Naive B cell (primary cell): ENCODE measurements at places on chromosomes 16 and 17. TPM values are rescaled to one million over a fixed set of nuclear protein-coding genes. Genes with fewer than 3 reads are reported as not detected.

Gene PIRT
- not detected for polyA plus RNA-seq

Gene GNG13
- polyA plus RNA-seq = not detected

Gene LITAF
- 330 TPM for polyA plus RNA-seq

Gene SEPHS2
- polyA plus RNA-seq = 86.2 TPM

Gene COTL1
- 368 TPM for polyA plus RNA-seq

Gene WFIKKN1
- polyA plus RNA-seq = not detected

GRCh38 chr16:50815382-50815781 lies 73.5 kb downstream of the CYLD start:
- no peaks in the 10 kb centered on the region for H3K4me1 ChIP-seq
- H3K4me3 ChIP-seq = no peak overlapping the region
- peaks cover 20% of the 10 kb centered on the region for H3K27me3 ChIP-seq
- H3K36me3 ChIP-seq = no peaks in the 10 kb centered on the region
- no peak for DNase-seq
- no peak overlapping the region for H3K27ac ChIP-seq

GRCh38 chr16:50395763-50396710 lies 27.2 kb upstream of the BRD7 start:
- H3K4me1 ChIP-seq = peaks cover 9% of the 10 kb centered on the region
- H3K27ac ChIP-seq = no peak overlapping the region
- peak overlapping the region; percentile 15 for H3K4me3 ChIP-seq
- no peaks in the 10 kb centered on the region for H3K27me3 ChIP-seq
- no peak for DNase-seq

DNA sequence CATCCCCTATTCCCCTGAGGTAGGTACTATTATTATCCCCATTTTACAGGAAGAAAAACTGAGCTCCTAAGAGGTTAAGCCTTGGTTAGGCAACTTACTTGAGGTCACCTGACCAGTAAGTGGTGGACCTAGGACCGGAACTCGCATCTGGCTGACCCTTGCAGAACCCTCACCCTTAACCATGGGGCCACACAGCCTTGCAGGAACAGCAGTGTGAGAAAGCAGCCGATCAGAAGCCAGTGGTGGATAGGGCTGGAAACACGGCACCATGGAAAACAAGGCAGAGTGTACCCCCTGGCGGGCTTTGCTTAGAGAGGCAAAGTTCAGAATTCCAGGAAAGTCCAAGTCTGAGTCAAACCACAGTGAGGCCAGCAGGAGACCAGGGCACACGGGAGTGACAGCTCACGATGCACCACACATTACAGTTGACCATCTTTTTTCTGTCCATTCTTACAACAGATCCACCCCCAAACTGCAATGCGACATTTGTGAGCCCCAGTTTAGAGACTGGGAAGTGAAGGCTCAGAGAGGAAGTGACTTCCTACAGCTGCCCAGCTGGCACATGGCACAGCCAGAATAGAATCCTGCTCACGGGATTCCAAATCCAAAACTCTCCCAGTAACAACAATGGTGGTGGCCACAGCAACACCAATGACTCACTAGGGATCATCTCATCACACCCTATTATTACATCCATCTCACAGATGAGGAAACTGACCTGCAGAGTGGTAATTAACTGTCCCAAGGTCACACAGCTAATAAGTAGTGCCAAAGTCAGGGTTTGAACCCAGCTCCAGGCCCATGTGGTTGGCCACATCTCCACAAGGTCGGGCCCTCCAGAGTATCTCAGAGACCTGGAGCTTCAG lies 20.3 kb downstream of the KIFC3 start:
- H3K36me3 ChIP-seq = no peaks in the 10 kb centered on the region
- H3K4me3 ChIP-seq = no peak overlapping the region
- no peak for DNase-seq

- H3K27me3 ChIP-seq = no peaks in the 10 kb centered on the region
- DNase-seq = no peak
- H3K4me3 ChIP-seq = no peak overlapping the region
- no peak overlapping the region for H3K27ac ChIP-seq
- no peaks in the 10 kb centered on the region for H3K36me3 ChIP-seq
- peaks cover 27% of the 10 kb centered on the region for H3K4me1 ChIP-seq
Observed at GRCh38 chr16:70399381-70399780, 39.5 kb downstream of the ST3GAL2 start.

DNA sequence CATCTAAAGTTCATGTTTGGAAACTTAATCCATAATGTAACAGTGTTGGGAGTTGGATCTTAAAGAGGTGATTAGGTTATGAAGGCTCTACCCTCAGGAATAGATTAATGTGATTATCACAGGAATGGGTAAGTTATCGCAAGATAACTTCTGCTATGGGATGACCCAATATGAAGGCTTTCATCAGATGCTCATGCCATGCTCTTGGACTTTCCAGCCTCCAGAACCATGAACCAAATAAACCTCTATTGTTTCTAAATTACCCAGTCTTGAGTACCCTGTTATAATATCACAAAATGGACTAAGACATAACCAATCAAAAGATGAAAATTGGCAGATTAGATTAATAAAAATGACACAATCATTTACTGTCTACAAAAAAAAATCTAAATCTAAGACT lies 906.9 kb upstream of the SOX9 start:
- DNase-seq = no peak
- no peak overlapping the region for H3K27ac ChIP-seq
- H3K27me3 ChIP-seq = no peaks in the 10 kb centered on the region
- H3K4me1 ChIP-seq = no peaks in the 10 kb centered on the region

- peak overlapping the region; percentile 83 for H3K4me3 ChIP-seq
- H3K27ac ChIP-seq = peak overlapping the region; percentile 98
- no peak for DNase-seq
- no peaks in the 10 kb centered on the region for H3K36me3 ChIP-seq
- no peaks in the 10 kb centered on the region for H3K27me3 ChIP-seq
Observed at GRCh38 chr17:48110761-48111160, 3.2 kb downstream of the SNX11 start.

DNA sequence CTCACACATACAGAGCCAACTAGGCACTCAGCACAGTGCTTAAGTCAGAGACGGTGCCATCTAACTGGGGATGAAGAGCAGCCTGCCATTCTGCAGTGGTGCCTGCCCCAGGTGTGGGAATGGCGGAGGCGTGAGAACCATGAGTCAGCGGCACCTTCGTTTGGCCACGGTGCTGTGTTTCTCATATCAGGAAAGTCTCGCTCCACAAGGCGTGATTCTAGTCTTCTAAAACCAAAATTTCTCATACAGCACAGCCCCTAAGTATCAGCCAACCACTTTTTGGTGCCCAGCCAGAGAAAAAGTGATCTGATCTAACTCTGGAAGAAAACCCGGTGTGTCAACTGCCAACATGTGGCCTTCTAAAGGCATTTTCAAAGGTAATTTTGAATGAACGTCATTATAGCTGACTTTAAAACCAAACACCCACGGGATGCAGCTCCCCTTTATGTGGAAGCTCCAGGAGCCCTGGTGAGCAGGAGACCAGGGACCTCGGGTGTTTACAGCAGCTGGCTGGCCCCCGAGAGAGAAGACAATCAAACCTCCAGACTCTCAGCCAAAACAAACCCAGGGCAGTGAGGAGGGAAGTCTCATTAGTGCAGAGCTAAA lies 54.6 kb downstream of the ABCC12 start:
- H3K27me3 ChIP-seq = peaks cover 18% of the 10 kb centered on the region
- H3K4me3 ChIP-seq = no peak overlapping the region
- H3K36me3 ChIP-seq = no peaks in the 10 kb centered on the region
- DNase-seq = no peak

DNA sequence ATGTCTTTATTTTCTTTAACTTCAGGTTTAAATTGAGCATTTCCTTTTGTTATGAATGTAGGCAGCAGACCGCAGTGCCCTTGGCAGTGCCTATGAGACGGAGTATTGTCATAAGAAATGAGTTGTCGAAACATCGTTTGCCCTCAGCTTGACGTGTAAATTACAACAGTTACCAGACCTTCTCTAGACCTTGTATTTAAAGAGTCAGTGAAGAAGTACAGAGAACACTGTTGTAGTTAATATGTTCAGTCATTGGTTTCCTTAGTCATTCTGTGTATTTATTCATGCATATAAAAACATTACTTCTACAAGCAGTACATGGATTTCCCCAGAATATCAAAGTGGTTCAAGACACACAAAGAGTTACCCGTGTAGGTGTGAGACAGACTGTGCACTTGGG lies 19.0 kb downstream of the IRF8 start:
- no peak for DNase-seq
- peak overlapping the region; percentile 88 for H3K27ac ChIP-seq
- peaks cover 40% of the 10 kb centered on the region for H3K36me3 ChIP-seq
- H3K4me3 ChIP-seq = peak overlapping the region; percentile 63
- no peaks in the 10 kb centered on the region for H3K27me3 ChIP-seq

- peaks cover 48% of the 10 kb centered on the region for H3K4me1 ChIP-seq
- no peaks in the 10 kb centered on the region for H3K36me3 ChIP-seq
- peak overlapping the region; percentile 85 for H3K4me3 ChIP-seq
- DNase-seq = no peak
- H3K27ac ChIP-seq = peak overlapping the region; percentile 49
Observed at GRCh38 chr17:50161911-50162288, 3.9 kb upstream of the SGCA start.

GRCh38 chr16:59192551-59193199 lies 458.6 kb upstream of the GOT2 start:
- no peaks in the 10 kb centered on the region for H3K4me1 ChIP-seq
- H3K36me3 ChIP-seq = no peaks in the 10 kb centered on the region
- H3K27me3 ChIP-seq = no peaks in the 10 kb centered on the region

GRCh38 chr16:73563709-73564108 lies 515.8 kb upstream of the ZFHX3 start:
- H3K27me3 ChIP-seq = peaks cover 16% of the 10 kb centered on the region
- H3K4me1 ChIP-seq = no peaks in the 10 kb centered on the region
- H3K4me3 ChIP-seq = no peak overlapping the region

DNA sequence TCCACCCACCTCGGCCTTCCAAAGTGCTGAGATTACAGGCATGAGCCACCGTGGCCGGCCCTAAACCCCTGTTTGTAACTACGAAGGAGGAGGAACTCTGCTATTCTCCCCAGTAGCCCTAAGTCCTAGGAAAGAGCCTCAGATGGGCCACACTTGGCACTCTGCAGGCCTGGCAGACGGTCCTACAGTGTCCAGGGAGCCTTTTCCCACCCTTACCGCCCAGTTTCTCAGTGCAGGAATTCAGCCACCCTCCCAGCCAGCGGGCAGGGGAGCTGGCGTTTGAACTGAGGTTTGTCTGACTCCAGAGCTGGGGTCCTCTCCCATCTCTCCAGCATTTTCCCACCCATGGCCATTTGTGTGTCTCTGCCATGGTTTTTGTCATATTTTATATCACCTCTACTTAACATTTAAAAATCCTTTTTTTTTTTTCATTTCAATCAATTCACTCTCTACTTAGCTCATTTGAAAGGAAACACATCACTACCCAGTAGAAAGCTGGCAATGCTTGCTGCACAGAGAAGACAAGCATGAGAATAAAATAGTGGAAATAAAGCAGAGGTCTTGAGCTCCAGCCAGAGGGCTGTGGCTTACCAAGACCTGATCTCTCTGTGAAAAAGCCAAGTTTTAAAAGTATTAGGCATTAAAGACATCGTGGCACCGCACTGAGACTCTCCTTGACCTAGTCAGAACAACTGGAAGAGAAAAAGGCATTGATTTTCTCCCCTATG lies 34.9 kb downstream of the BCO1 start:
- no peaks in the 10 kb centered on the region for H3K4me1 ChIP-seq
- H3K27ac ChIP-seq = no peak overlapping the region
- H3K27me3 ChIP-seq = peaks cover 8% of the 10 kb centered on the region
- no peak overlapping the region for H3K4me3 ChIP-seq

DNA sequence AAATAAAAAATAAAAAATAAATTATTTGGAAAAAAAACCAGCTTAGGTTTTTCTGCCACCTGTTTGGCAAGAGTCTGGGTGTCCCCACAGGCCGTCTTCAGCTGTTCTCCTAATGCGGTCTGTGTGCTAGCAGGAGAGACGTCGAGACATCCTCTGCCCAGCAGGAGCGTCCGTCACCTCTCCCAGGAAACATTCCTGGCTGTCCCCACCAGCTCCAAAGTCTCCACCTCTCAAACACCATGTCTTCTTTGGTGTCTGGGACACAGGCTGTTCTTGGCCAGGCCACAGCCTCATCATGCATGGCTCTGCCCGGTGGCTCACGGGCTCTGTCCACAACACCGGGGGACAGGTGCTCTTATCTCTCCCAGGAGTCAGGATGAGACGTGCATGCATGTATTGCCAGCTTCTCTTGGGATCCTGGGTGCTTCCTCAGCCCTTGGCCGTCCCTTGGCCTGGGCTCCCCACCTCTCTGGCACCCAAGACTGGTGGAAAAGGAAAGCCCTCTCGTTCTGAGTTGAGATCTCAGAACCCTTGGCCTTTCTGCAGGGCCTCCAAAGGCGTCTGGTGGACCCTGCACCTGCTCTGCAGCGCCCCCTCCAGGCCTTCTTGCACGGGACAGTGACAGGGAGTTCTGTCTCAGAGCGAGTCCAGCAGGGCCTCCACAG lies 84.9 kb upstream of the CBX4 start:
- H3K4me1 ChIP-seq = no peaks in the 10 kb centered on the region
- no peak for DNase-seq
- H3K27ac ChIP-seq = no peak overlapping the region
